ENCODE measurements at places on chromosomes 5 and 9.

DNA sequence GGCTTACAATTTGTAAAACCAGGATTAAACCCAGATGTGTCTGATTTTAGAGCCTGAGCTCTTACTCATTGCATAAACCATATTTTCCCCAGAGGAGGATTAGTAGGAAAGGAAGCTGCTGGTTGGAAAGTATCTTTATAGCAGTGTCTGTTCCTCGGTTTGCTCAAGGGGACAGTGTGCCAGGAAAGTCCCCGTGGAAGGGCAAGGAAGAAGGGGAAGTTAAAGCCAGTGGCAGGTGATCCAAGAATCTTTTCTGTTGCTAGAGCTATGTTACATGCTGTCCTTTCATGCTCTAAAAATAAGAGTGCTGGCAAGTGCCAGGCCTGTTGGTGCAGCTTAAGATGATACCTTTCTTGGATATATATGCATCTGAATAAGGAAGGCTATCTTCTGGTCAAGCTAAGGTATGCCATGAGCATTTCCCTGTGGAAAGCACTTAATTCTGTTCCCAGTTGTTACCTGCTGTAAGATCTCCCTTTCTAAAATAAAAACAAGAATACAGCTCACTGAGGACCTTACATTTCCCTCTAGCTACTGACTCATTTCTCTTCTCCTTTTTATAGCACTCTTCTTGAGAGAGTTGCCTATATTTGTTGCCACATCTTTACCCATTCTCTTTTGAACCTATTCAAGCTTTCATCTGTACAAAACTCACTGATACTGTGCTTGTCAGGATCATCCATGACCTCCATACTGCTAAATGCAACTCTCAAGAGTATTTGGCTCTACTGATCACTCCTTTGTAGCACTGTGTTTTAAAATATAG lies 8.0 kb downstream of the PDCD1LG2 start:
- peak; percentile 10 for DNase-seq

- no peak for DNase-seq
Observed at GRCh38 chr5:138129347-138129746, 9.9 kb downstream of the NME5 start.

DNA sequence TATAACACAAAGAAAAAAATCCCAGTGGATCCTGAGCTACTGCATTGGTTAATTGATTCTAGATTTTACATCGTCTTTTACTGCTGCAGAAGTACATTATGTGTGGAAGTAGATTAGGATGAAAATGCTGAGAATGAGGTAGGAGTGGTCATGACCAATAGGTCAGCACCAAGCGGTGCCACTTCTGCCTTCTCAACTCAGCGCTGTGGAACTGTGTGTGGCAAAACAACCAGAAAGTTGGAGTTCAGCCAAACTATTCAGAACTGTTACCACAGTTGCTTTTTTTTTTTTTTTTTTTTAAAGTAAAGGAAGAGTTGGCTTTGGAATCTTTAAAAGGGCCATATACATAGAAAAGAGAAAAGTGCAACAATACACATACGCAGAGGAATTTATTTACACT lies 24.2 kb downstream of the POU5F2 start:
- DNase-seq: no peak

- DNase-seq: no peak
Observed at GRCh38 chr5:126707080-126707479, 69.9 kb upstream of the LMNB1 start.

GRCh38 chr5:143446535-143447226 lies 43.2 kb upstream of the NR3C1 start:
- DNase-seq: no peak

DNA sequence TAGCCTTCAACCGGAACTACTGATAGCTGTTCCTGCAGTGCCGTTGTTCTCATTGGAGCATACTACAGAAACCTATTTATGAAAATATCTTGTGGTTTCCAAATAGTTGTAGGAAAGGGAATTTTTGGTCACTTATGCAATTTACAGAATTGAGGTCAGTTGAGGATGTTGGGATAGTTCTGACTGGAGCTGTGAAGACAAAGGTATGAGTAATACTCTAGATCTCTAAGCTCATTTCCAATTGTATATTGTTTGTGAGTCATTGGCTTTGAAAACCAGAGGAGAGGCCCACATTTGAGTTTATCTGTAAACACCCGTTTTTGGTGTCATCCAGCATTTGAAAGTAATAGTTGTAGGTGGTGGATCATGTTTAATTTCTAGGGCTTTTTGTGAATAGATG lies 561.3 kb upstream of the WWC1 start:
- DNase-seq: no peak

- peak; percentile 33 for DNase-seq
Observed at GRCh38 chr5:150771034-150771795, 7.3 kb upstream of the SMIM3 start.

DNA sequence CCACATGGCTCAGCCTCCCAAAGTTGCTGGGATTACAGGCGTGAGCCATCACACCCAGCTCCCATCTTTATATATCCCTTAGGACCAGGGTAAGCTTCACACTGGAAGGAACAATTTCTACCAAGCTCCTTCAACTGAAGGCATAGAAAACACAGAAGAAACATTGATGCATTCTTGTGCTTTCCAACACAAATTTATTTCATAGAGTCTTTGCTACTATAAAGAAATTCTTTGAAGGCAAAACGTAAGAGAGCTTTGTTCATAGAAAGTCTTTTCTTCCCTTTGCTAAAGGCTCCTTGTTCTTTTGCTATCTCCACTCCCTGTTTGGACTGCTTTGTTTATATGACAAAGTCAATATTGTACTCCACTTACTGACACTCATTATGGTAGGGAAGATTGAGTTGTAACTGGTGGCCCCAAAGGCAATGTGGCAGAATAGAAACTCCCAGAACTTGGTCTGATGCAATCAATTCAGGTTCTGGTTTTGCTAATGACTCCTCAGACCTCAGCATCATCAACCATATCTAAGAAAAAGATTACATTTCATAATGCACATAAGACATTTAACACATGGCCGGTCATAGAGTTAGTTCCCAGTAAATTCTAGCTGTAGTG lies 97.4 kb upstream of the CLINT1 start:
- no peak for DNase-seq

DNA sequence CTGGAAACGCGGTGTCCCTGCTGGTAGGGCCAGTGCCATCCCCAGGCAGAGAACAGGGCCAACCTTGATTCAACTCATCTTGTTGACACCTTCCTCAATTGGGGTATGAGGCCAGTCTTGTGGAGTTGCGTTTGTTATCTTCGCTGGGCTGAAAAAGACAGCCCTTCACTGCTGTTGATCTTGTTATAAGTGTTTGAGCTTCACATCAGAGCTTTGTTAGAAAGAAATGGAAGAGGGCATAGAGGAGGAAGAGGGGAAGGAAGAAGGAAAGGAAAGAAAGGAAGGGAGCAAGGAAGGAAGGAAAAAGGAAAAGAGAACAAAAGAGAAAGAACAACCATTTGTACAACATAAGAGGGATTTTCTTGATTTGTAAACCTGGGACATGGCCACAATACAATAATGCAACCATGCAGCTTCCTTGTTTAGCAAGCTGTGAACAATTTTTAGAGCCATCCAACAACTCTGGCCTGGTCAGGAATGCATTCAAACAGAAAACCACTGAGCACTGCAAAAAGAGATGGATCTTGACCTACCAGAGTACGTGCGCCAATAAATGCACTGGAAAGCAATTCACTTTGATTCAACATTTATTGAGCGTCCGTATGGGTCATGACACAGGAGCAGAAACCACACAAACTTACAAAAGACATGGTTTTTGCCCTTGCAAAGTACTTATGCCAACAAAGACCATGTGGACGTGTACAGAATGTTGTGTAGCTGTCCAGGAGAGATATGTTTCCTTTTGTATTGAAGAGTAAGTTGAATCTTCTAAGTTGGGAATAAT lies 152.9 kb downstream of the TLE1 start:
- no peak for DNase-seq

DNA sequence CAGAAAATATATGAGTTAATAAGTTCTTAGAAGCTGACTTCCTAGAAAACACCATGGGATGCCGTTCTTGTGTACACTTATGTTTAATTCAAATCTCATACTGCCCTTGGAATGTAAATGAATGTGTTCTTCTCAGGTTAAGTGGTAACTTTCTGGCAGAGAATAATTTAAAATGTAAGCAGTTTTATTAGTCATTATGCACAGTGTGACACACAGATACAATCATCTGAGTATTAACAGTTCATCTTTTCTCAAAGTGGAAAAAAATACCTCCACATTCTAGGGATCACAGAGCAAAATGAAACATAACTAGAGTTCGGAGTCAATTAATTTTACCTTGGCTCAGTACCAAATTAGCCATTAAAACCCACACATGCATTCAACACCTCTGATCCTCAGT lies 508.1 kb downstream of the CDH9 start:
- DNase-seq: no peak

- no peak for DNase-seq
Observed at GRCh38 chr5:6417657-6418056, 31.0 kb upstream of the UBE2QL1 start.

- DNase-seq: no peak
Observed at GRCh38 chr9:95077053-95077765, 240.3 kb downstream of the FANCC start.

GRCh38 chr5:122316656-122317055 lies 4.6 kb downstream of the SNCAIP start:
- DNase-seq: no peak

DNA sequence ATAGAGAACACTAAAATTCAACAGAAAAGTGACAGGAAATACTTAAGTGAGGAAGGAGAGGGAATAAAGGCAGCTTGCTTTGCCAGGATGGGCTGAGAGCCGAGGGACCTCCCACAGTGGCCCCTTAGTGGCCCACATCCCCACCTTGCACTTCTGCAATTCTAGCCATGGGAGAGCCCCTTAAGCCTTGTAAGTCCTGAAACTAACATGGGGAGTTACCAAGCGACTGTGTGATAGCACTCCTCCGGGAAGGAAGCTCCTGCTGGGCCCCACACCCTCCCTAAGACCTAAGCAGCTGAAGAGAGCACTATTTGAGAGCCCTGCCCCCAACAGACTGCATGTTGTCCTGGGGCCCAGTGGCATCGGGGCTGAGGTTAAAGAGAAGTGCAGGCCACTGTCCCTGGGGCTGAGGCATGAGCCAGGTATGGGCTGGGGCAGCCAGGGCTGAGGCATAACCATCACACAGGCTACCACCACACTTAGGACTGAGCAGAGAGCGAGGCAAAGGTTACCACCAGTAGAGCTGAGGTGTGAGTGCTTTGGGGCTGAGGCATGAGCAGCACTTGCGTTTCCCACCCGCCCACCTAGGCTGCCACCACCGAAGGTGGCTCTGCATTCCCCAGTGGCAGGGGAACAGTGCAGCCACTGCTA lies 301.8 kb upstream of the TRPC7 start:
- DNase-seq: no peak

DNA sequence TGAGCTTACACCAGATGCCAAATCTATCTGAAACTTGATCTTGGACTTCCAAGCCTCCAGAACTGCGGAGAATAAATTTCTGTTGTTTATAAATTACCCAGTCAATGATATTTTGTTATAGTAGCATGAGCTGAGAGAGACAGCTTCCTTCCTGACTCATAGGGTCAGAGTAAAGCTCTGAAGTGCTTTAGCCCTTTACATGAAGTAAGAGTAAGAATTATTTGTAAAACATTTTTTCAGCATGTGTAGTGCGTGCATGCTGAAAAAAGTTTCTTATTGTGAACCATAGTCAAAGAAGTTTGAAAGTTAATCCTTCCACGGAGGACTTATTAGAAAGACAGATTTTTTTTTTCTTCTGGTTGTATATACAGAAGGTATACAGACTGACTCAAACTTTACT lies 172.4 kb downstream of the DMRT2 start:
- DNase-seq: no peak
